ENCODE measurements at places on chromosomes 4 and X.
A peak's percentile ranks its signal among the peaks of the same experiment; 100 is the strongest.

- DNase-seq = peak; percentile 31
Observed at GRCh38 chrX:9745417-9746115, 20.1 kb downstream of the GPR143 start.

DNA sequence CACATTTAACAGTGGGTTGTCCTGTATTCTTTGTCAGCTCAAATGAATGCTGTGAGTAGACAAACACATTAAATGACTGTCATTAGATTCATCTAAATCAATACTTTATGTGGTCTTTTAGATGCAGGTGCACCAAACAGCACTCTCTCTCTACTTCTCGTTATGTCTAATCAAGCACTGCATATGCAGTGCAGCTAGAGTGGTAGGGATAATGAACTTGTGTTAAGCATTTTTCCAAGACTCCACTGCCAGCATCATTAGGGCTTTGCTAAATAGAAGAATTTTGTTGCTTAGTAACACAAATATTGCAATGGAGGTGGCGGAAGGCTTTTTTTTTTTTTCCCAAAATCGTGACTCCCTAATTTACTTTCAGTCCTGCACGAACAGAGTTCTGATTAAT, 447.0 kb upstream of the GALNT7 start:
- no peak for DNase-seq

DNA sequence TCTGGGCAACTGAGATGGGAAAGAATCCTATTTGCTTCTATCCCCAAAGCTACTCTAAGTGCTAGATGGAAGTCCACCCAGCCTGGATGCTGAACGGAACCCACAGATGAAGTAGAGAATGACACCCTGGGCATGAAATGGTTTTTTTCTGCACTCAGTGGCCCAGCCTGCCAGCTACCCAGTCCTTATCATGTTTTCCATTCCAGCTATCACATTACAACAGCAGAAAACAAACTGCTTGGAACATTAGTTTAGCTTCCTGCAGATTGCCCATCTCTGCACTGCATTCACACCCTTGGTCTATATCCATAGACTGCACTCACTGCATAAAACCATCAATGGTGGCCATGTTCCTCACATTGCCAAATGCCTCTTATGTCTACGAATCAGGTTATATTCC, 79.1 kb downstream of the NYX start:
- no peak for DNase-seq

DNA sequence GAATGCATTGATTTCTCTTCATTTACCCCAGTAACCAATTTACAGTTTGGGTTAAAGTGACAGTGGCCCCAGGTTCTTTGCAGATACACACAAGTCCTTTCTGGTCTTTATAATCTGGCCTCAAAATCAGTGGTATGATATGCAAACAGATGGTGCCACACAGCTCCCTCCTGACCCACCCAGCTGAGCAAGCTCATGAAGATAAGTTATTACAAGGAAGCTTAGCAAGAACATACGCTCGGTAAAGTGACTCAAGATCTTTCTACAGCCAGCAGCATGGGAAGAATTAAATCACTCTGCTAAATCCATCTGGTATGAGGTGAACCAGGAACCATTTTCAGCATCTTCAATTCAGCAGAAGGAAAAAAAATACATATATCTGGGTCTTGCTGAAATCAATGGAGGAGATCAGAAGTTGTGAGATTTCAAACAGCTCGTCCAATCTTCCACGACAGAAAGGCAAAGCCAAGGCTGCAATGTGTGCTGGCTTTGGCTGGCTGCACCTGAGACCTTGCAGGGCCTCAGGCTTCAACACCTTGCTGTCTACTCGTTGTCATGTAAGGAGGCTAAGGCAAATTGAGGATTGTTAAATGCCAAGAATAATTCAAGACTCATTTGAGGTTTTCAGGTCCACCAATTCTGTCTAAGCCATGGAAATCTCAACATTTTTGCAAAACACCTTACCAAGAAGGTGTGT, 28.2 kb downstream of the SEL1L3 start:
- DNase-seq = no peak

DNA sequence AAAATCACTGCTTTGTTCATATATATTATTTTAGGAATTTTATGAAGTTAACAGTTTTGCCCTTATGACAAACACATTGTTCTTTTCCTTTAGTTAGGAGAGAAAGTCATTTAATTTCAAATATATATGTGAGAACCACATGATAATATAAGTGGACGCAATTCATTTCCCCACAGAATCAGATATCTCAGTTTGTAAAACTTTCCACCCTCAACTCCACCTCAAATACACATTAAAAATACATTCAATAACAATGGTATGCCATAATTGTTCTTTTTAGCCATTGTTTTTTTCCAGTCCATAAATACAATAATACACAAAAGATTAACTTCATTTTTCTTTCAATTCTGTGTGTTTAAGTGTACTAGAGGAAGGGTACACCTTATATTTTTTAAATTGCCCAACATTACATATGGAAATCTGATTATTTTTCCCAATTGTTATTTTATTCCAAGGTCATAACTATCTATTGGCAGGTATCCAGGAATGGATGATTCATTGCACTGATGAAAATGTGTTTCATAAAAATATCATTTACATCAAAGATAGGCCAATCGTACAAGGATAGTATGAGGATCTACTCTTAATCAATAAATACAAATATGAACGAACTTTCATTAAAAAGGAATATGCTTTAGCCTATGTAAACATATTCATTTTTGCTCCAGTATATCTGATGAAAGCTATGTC, 125.0 kb downstream of the PPP3CA start:
- DNase-seq = no peak

DNA sequence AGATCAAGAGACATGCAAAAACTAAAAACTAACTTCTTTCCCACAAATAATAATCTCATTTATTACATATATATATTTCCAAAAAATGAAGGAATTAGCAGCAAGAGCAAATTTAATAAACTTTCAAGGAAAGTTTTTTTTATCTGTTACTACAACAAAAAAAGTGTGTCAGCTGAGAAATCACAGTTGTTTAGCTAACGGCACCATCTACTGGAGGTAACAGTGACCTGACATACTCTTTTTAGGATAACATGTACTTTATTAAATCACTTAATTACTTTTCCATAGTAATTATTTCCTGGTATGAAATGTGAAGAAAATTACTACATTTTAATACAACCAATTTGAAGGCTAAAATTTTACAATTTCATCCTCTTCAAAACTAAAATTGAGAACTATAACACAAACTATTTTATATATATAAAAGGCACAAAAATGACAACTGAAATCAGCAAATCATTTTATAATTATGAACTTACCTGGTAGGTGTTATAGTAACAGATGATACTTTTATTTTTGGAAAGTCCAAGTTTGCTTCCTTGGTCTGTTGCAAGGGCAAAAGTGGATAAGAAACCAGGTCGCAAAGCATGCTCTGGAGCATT, 9.1 kb downstream of the LAMTOR3 start:
- peak; percentile 30 for DNase-seq

DNA sequence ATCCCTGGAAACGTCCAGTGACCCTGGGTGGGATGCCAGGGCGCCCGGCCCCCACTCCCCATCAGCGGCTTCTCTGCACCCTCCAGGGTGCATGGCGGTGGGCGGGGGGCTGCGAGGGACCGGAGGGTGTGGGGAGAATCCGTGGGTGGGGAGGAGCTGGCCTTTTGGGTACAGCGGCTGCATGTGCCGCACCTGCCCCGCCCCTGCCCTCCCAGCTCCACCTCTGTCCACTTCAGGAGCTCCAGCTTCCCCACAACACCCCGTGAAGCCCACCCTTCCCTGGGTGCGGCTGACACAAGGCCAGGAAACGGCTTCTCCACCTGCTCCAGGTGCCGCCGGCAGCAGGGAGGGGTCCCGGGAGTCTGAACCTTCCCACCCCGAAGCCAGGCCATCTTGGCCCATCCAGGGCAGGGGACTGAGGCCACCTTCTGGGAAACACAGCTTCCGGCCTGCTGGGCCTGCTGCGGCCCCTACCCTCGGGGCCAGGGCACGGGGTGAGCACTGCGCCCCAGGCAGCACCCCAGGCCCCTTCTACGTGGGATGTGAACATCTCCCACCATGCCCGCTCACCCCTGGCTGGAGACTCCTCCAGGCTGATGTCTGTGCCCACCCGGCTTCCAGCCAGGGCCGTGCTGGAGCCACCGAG, 34.6 kb downstream of the CPLX1 start:
- DNase-seq = no peak

- DNase-seq = no peak
Observed at GRCh38 chr4:98606894-98607293, 51.5 kb downstream of the TSPAN5 start.

- peak; percentile 67 for DNase-seq
Observed at GRCh38 chr4:77172336-77172735, 15.3 kb downstream of the CCNG2 start.

DNA sequence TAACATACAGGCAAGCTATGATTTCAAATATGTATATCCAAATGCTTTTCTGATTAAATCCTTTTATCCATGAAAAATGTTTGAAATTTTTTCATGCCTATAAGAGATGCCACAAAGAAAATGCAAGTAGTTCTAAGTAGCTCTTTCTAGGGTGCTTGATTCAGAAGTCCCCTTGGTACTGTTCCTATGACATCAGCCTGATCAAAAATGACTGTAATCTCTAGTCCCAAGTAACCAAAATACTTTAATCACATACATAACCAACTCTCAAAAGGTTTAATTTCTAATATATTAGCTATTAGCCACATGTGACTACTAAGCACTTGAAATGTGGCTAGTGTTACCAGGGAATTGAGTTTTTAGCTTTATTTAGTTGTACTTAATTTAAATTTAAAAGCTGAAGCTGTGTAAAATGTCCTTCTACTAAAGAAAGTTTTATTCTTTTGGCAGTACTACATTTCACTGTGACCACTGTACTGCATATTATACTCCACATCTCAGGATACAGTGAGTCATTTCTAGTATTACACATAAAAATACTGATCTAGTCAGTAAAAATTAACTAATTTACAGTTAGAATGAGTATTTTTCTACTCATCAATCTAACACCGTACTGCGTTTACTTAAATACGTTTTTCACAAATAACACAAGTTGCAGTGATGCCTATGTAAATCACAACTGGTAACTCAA, 33.9 kb downstream of the FBXW7 start:
- DNase-seq = no peak

DNA sequence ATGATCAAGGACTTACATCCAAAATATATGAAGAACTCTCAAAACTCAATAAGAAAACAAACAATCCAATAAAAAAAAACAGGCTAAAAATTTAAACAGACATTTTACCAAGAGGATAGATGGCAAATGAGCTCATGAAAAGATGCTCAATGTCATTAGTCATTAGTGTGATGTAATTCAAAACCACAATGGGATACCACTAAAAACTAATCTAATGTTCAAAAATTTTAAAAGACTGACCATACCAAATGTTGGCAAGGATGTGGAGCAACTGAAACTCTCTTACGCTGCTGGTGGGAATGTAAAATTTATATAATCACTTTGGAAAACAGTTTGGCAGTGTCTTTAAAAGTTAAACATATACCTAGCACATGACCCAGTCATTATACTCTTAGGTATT, 43.7 kb downstream of the RPS6KA6 start:
- no peak for DNase-seq

- DNase-seq = no peak
Observed at GRCh38 chr4:157819693-157820464, 352.9 kb downstream of the GASK1B start.

- DNase-seq = peak; percentile 1
Observed at GRCh38 chr4:13483136-13483767, 888 bp downstream of the RAB28 start.

DNA sequence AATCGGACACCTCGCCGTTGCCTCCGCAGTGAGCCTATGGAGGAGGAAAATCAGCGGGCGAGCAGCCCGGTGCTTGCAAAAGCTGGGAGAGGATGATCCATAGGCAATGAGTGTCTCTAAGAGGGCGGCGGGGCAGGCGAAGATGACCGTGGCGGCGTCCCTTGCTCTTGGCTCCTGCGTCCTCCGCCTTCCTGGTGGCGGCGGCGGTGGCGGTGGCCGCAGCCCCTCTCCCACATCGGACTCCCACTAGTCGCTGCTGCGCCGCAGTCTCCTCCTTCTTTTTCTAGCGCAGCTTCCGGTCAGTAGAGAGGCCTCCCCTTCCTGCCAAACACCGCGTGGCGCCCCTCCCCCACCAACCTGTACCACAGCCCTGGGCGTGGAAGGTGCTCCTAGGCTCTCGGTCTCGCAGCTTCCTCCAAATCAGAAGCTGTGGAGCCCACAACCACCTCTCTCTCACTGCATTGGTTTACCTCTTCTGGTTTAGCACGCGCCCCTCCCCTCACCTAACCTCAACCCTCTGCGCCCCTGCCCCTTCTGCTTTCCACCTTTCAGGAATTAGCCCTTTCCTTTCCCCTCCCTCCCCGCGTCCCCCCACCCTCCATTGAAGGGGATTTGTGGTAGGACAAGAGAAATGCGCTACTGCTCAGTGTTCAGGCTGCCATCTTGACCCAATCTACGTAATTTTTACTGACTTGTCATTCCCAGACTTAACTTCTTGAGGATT, at the start of gene SPIN3:
Gene SPIN3, minus strand, starts transcription at position 271 of the 724 bp plus-strand sequence. CDS start 594 bp downstream, outside the sequence.
- peak; percentile 53 for DNase-seq

GRCh38 chrX:31166416-31166815, 94.6 kb upstream of the FTHL17 start:
- no peak for DNase-seq

DNA sequence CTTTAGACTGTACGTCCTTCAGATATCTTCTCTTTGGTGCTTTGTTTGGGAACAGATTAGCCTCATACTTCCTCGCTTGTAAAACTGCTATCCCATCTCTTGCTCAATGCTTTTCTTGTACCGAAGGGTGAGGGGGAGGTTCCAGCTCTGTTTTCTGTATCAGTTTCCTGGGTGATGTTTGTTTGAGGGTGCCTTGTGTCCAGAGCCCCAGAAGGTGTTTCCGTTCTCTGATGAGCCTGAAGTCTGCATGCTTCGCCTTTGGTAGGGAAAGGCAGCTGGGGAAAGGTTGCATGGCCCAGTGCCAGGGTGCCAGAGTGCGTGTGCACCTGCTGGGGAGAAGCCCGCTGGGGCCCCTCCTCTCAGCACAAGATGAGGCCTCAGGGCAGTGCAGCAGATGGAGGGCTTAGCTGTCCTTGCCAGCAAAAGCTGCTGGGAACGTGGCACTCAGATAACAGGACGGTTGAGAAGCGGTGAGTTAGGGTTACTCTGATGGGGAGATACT, 73.7 kb downstream of the TBL1X start:
- no peak for DNase-seq

DNA sequence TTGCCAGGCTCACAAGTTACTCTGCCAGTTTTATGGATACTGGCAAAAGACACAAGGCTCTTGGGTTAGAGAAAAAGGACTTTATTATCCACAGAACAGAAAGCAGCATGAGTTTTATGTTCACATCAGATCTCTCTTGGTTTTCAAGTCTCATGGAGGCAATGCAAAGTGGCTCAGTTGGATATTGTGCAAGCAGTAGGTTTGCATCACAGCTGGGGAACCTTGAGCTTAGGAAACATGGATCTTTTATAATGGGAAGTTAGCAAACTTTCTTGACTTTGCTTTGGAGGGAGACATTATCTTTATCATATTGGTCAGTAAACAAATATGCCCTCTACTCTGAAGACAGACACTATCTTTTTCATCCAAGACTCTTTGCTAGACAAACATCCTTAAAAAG, 109.2 kb upstream of the GRPR start:
- no peak for DNase-seq

DNA sequence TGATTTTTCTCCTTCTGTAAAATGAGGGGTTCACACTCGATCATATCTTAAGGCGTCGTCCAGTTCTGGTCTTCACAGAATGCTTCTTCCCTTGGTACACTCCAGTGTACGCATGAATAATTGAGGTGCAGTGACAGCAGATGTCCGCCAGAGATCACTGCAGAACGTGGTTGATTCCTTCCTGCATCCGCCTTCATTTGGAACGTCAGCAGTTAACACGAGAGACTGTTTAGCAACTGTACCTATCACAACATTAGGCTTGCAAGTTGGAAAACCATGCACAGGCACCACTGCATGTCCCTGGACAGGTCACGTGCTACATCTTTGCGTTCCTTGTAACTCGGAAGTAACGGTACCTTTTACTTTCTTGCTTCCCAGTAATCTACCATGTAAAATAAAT, 66.0 kb upstream of the GEMIN8 start:
- peak; percentile 23 for DNase-seq
